ENCODE measurements at places on chromosomes 12 and 14.
A peak's percentile ranks its signal among the peaks of the same experiment; 100 is the strongest.

GRCh38 chr12:47894652-47895051, 10.1 kb downstream of the VDR start:
- DNase-seq, result no peak

DNA sequence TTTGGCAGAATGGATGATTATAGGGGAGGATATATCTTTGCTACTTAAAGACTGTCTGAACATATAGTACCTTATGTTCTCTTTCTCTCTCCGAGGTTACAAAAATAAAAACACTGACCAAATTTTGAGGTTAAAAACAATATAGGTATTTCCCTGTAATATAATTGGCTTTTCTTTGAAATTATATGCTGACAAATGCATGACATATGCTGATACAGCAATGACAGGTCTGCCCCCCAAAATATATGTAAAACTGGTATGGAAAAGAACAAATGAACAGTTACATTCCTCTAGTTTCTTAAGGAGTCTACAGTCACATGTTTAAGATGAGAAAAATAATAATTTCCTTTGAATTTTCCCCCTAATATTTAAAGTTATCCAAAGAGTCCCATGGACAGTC, 405.7 kb downstream of the SOX5 start:
- DNase-seq, result no peak

DNA sequence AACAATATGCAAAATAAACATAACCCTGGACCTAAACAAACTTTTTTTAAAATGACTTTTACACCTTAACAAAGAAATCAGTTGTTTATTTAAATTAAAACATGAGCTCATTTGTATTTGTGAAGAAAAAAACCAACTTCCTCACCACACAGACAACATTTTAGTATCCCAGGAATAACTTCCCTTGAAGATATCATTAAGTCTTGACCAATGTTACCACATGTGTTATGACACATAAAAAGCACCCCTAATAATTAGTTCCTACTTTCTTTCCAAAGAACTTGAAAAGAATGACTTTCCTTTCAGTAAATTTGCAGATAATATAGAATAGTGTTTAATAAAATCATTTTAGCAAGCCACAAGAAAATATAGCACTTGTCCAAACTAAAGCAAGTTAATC, 42.4 kb downstream of the DUSP16 start:
- no peak for DNase-seq

DNA sequence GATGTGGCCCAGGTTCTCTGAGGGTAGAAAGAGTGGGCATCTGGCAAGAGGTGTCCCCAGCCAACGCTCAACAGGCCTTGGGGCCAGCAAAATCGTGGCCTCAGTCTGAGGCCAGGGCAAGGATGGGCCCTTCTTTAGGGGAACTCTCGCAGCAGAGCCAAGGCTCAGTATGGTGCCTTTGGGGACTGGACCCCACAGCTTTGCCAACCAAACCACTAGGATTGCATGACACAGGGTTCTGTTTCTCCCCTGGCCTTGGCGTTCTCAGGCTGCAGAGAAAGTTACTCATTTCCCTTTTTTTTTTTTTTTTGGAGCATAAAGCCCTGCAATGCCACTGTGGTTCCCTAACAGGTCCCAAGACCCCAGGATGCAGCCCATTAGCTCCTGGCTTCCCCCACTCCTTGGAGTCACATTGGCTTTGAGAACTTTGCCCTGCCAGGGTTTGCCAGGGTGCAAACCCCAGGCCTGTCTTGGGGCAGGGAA, 100.6 kb downstream of the LGMN start:
- no peak for DNase-seq

DNA sequence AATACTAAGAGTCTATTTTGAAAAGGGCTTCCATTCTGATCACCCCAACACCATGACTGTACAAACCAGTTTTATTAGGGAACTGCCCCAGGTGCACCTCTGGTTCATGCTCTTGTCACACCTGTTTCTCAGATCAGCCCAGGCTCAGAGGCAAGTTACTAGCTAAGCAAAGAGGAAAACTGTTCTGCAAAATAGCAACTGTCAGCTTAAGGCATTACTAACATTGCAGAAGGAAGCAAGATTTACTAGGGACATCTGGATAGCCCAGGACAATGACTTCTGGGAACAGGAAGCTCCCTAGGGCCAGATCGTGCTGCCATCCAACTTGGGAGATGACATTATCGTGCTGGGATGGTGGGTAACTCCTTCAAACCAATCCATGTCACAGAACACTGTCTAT, 30.1 kb downstream of the ANAPC7 start:
- DNase-seq, result no peak

DNA sequence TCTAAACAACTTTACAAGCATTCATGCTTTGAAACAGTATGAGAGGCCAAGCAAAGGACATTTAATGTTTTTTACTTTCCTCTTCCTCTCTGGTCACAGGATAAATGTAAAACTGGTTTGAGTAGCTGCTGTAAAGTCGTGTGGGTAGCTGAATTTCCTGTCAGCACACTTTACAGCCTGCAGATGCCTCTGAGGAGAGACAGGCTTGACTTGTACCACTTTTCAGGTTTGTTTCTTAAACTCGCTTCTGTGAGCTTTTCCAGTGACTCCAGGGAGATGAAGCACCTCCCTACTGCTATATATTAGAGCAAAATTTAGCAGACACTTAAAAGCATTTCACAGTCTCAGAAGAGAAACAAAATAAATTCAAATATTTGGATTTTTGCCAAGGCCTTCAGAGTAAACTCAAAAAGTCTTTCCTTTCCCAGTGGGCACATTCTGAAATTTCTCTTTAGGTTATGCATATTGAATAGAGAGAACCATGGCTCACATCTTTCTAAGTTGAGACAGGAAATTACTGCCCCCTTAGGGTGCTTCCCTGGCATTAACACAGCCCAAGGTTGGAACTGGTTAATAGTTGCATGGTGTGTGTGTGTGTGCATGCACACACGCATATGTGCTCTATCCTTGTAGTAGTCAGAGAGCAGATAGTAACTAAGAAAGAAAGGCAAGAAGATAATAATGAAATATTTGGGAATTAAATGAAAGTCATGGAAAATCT, 557.3 kb upstream of the MIS18BP1 start:
- DNase-seq, result peak; percentile 5

- DNase-seq, result no peak
These were observed 79.9 kb downstream of the BBS10 start for GRCh38 chr12:76268267-76268666.

- DNase-seq, result no peak
These were observed 169.5 kb downstream of the TTC8 start for GRCh38 chr14:88993946-88994345.

- DNase-seq, result no peak
These were observed 5.0 kb upstream of the FGF6 start for GRCh38 chr12:4450551-4451112.

DNA sequence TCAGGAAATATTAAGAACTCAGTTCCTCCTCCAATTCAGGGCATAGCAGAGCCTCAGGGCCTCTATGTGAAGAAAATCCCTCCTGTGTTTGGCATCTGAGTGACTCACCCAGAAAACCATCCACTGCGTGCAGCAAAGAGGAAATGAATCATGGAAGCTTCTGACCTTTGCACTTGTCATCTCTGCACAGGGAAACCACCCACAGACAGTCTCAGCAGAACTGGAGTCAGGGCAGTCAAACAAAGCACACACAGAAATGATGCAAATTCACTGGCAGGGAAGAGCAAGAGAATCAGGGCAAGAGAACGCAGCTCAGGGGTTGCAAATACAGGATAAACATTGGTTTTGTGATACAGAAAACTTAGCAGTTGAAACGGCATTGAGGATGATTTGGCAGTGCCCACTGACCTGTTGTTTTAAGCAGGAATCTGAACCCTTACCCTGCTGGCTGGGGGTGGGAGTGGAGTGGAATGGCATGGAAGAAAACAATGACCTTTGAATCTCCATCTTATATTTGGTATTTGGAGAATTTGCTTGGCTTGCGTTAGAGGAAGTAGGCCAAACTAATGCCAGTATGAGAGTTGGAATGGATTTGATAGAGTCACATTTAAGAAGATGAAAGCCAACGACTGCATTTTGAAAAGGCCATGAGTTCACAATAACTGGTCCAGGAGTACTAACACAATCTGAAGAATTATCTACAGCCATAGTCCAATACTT, 53.5 kb downstream of the PHLDA1 start:
- DNase-seq, result peak; percentile 27

- DNase-seq, result no peak
These were observed 25.9 kb downstream of the TRIM9 start for GRCh38 chr14:51069055-51069454.

DNA sequence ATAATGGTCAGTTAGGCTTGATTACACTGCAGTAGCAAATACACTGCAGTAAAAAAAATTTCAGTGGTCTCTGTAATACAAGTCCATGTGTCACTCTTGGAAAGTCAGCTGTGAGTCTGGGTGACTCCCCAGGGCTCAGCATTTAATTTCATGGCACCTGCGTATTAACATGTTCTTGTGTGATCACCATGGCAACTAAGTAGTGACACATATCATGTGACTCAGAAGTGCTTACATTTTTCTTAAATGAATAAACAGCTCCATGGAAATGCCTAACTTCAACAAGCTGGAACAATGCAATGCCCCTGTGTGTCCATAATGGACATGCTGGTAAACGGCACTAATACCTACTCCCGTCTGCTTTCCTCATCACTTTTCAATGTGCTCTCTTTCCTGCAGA, 88.5 kb upstream of the ANO4 start:
- DNase-seq, result no peak

DNA sequence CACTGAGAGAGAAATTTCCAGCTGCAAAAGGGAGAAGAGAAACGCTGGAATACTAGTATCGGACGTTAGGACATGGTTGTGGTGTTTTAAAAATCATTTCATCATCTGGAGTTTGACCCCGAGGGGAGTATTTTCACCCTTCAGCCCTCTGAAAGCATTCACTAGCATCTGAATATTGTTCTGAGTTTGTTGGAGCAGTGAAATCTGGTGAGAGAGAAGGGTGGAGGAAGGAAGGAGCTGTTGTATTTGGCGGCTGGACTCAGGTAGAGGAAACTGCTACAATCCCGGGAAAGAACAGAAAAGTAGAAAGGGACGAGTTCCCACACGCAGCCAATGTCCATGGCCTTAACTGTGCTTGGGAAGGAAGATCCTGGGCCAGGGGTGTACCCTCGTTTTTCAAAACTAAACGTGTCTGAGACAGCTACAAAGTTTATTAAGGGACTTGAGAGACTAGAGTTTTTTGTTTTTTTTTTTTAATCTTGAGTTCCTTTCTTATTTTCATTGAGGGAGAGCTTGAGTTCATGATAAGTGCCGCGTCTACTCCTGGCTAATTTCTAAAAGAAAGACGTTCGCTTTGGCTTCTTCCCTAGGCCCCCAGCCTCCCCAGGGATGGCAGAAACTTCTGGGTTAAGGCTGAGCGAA, 896 bp upstream of the CDKN1B start:
- no peak for DNase-seq

GRCh38 chr12:58915634-58916033, 4.7 kb downstream of the LRIG3 start:
- no peak for DNase-seq

DNA sequence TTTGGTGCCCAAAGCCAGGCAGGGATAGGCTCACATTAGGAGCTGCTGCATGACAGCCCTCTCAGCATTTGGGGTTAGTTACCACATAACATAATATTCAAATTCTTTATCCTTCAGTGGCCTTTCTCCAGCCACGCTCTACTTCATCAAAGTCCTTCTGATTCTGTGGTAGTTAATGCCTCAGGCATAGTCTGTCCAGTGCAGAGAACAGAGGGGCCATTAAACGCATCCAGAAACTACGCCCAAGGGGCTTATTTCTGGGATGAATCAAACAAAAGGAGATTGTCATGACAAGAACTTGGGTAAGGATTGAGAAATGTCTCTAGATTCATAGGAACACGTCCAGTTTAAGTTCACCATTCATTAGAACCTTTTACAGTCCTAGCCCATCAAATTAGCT, 183.4 kb upstream of the PLXNC1 start:
- DNase-seq, result no peak

GRCh38 chr12:52865090-52865944, 16.5 kb upstream of the KRT78 start:
- DNase-seq, result peak; percentile 37

GRCh38 chr12:99067171-99067785, 422.2 kb downstream of the APAF1 start:
- no peak for DNase-seq

DNA sequence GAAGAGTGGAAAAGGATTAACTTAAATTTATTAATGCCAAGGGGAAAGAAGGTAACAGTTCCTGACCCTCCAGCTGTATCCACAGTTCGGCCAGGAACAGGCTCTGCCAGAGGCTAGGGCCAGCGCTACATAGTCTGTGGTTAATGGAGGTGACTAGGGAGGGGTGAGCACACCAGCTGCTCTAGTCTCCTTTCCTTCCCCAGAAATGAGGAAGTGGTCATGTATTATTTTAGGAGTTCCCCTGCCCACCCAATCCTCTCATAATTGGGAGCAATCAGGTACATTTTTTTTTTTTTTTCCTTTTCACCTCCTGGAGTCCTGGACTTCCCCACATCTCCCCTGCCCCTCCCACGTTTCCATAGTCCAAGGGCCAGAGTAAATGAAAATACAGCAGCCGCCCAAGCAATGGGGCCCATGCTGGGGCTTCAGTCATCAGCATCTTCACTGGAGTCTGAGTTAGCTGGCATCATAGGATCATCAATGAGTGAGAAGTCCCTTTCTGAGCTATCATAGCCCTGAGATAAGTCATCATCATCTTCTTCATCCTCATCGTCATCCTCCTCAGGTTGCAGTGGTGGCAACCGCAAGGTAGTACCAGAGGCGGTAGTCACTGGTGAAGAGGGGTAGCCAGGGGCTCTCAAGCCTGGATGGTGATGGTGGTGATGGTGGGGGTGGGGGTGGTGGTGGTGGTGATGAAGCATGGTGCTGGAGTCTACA, 1.5 kb upstream of the SUPT16H start:
- DNase-seq, result peak; percentile 12

- peak; percentile 74 for DNase-seq
These were observed at the start of gene ISM2 for GRCh38 chr14:77498120-77498979. Gene ISM2 (minus strand): TSS chr14:77498816. CDS start chr14:77498793, 23 bp downstream.

- no peak for DNase-seq
These were observed 22.9 kb upstream of the BCDIN3D start for GRCh38 chr12:49865782-49866135.

GRCh38 chr12:53064613-53065436, 14.4 kb downstream of the SPRYD3 start:
- DNase-seq, result no peak

DNA sequence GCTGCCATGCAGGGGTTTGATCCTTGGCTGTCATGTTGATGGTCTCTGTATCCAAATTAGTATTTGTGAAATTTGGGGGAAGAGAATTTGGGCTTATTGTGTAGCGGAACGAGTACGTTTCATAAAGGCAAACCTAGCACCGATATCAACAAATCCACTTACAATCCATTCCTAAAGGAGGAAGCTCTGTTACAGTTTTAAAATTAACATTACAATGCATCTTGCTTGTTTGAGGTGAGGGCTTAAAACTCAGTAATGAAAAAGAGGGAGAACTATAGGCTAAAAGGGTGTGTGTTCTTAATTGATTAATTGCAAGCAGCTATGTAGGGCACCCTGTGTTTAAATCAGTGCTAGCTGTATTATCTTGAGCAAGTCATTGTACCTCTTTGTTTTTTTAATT, 13.7 kb downstream of the RASSF3 start:
- DNase-seq, result no peak

DNA sequence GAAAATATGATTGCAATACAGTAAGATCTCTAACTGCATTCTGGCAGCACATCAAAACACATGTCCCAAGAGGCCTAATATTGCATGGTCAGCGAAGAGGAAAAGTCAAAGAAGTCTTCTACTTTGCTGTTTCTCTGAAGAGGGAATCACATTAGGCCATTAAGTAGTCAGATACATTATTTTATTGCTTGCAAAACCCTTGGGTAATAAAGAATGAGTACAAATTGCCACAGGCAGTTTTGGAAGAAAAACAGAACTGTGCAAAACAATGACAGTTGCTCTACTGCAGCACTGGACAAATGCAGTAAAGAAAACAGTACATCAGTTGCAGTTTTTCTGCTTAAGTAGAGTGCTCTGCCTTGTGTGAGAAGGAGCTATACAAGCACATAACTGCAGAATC, 211.9 kb downstream of the MED13L start:
- no peak for DNase-seq
